ENCODE measurements at places on chromosomes 11 and 22.

DNA sequence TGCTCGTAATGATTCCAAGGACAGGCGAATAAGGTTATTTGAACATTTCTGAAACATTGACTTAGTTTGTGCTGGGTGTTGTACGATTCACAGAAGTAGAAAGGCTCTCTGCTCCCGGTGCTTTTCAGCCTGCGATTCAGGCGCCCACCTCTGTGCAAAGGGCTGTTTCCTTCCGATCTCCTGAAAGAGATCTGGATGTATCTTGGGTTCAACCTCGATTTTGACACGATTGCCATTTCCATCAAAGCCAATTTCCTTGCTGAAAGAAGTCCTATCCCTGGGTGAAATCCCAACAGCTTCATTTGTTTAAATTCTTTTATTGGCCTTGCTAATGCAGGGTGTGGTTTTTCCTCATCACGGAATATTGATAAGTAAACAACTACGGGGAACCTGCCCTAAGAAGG is 1.1 kb upstream of the ZC3H12C start:
- DNase-seq = no peak

- no peak for DNase-seq
These were observed 17.4 kb downstream of the UBASH3B start for GRCh38 chr11:122672892-122673291.

GRCh38 chr22:41831383-41831782 is 1.5 kb upstream of the SREBF2 start:
- peak; percentile 17 for DNase-seq

GRCh38 chr11:6671991-6672390 is 11.1 kb downstream of the MRPL17 start:
- DNase-seq = no peak

GRCh38 chr11:61679893-61680621 is at the start of gene DAGLA:
Gene DAGLA, plus strand, starts transcription at chr11:61680391. Its CDS starts 39,765 bp downstream, at chr11:61720156.
- DNase-seq = no peak

DNA sequence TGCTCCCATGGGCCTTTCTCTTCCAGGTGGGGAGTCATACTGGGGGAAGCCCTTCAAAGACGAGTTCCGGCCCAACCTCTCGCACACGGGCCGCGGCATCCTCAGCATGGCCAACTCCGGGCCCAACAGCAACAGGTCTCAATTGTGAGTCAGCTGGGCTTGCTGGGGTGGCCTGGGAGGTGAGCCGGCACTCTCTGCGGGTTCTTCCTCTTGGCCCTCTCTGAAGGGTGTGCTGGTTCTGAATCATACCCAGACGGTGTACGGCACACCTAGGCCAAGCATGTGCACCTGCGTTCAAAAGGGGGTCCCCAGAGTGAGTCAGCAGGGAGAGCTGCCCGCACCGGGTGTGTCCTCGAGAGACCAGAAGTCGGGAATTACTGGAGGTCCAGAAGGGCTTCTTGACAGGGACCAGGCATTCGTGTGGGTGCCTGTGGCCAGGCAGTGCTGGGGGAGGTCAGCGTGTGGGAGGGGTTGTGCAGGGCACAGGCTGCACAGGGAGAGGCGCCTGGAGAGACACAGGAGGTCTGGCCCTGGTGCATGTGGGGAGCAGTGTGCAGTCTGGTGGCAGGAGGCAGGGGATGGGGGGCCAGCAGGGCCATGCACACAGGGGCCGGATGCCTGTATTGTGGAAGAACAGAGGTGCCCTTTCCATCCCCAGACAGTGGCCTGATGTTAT is 23.0 kb downstream of the PPIL2 start:
- DNase-seq = no peak

DNA sequence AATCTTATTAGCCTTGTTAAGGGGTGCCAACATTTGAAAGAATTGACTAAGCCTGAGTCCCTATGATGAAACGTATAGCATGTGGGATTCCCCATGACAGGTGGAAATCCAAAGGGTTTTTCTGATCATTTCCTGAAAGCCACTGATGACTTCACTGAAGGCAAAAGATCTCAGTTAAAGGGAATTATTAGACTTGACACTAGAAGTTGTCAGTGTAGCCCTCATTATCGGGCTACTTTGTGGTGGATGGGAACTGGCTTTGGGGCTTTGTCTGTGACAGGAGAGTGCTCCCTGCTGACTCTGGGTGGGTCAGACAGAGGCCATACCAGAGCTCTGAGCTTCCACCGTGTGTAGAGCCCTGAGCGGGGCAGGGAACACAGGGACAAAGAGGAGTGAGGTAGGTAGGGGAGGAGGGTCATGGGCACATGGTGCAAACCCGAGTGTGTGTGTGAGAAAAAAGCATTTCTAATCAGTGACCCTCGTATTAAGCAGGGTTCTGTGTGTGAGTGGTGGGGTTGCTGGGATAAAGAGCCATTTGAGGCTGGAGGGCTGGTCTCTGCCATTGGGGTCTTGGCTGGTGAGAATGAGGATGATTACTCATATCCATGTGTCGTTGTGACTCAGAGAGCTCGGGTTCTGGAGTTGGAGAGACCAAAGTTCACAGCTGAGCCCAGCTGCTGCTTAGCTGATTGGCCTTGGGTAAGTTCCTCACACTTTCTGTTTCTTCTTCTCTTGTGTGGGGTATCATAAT is 101.1 kb downstream of the GRIK4 start:
- no peak for DNase-seq

DNA sequence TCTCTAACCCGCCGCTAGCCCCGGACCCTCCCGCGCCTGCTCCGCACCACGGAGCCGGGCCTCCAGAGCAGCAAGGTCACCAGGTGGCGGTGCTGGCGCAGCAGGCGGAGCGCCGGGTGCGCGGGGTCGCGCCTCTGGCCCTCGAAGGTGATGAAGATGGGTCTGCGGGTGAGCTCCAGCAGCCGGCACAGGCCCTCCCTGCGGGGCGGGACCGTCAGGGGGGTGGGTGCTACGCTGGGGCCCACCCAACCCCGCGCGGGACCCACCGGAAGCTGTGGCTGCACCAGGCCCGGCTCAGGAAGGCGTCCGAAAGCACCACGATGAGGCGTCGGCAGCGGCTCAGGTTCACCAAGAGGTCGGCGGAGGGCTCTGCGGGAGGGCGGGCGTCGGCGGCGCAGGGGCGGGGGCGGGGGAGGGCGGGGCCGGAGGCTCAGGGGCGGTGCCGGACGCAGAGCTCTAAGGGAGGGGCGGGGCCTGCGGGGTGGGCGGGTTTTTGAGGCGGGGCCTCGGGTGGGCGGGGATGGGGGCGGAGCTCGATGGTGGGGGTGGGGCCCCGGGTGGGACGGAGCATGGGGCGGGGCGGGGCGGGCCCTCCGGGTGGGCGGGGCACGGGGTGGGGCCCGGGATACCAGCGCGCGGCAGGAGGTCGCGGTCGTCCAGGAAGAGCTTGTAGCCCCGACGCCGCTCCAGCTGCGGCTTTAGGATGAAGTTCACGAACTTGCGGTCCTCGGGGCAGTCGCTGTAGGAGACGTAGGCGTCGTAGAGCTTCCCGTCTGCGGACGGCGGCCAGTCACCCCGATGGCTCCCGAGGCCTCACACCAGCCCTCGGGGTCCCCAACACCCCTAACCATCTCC is 7.8 kb downstream of the SIGIRR start:
- DNase-seq = no peak

GRCh38 chr11:9473408-9473807 is 12.6 kb downstream of the ZNF143 start:
- DNase-seq = no peak

GRCh38 chr22:17706947-17707346 is 67.3 kb downstream of the BID start:
- no peak for DNase-seq
